ENCODE measurements at places on chromosomes 7 and 10.

- no peak for DNase-seq
Measured at GRCh38 chr10:26944261-26944882, 83.6 kb upstream of the ABI1 start.

GRCh38 chr7:47040795-47041347 lies 541.0 kb downstream of the TNS3 start:
- no peak for DNase-seq

DNA sequence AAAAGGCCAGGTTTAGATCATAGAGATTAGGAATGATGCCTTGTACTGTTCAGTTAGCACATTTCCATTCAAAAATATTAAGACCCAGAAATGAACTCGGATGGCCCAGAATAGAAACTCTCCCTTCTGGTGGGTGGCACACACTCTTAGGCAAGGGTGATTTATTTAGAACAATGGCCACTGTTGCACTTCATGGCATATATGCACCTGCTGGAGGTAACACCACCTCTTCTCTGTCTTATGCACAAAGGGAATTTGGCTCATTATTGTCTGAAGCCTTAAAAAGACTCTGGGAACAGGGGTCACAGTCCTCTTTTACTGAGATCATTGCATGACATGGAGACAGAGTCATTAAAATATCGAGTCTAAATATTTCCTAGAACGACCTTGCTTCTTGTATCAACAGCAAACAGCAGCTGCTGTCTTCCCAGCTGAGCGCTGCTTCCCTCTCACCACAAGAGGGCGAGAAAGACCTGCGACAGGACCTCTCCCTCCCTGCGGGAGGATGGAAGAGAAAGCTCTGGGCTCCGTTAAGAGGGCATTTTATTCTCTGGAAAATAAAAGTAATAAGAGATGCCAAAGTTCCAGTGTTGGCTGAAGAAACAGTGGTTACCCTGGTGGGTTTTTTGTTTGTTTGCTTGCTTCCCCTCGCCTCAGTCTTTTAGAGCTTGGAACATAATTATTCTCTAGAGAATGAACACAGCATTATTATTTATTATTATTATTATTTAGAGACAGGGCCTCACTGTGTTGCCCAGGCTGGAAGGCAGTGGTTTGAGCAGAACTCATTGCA lies 13.5 kb upstream of the BAMBI start:
- peak; percentile 66 for DNase-seq

GRCh38 chr10:88221010-88221973 lies 357.9 kb downstream of the PTEN start:
- DNase-seq: no peak

DNA sequence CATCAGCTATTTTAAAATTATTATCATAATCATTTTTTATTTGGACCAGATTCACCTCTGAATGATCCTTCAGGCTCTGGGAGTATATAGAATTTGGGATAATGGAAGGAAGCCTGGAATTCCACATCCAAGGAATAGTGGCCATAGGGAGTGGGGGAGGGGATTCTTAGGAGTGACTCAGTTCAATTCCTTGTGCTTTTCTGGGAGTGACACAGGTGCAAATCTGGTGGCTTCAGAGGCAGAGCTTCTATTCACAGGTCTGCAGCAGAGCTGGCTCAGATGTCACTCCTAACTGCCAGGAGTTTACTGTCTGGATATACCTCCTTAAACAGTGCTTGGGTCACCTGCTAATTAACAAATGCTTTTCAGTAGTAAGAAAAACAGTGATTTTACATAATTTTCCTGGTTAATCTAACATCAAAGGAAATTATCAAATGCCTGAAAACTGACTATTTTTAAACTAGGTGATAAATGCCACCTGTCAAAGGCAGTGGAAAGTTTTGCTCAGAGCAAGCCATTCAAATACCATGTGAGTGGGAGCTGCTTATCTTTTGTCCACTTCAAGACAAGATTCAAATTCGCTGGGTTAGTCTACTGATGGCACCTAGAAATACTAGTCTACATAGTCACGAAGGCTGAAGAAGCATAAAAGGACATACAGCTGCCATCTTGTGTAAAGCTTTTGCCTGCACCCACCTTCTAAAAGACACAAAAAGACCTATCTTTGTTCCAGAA lies 106.7 kb upstream of the LAMB4 start:
- DNase-seq: no peak

DNA sequence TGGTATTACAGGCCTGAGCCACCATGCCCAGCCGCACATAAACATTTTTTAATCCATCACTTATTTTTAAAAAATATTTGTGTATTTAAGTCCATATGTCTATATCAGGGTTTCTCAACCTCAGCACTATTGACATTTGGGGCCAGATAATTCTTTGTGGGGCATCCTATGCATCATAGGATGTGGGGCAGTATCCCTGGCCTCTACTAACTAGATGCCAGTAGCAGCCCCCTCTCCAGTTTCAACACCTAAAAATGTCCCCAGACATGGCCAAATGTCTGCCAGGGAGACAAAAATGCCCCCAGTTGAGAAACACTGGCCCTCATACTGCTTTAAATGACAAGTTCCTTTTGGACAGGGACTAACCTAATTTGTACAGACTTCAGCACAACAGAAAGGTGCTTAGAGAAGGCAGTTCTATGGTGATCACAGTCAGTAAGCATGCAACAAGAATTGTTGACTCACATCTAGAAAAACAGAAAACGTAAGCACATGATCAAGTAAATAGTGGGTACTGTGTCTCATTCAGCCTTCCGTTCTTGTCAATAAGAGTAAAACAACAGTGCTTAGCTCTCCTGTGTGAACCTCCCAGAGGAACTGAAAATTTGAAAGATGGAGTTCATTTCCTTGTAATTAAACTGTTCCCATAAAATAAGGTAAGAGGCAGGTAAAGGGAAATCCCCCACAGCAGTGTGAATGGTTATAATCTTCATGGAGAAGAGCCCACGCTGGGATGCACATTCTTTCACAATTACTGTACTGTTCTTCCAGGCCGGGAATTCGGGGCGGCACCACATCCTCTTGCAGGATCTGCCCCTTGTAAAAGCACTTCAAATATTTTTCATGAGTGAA lies 17.3 kb upstream of the ADRB1 start:
- DNase-seq: no peak

GRCh38 chr10:62681211-62681940 lies 123.1 kb upstream of the ADO start:
- DNase-seq: no peak

- DNase-seq: no peak
Measured at GRCh38 chr7:78017591-78018100, 219.1 kb downstream of the PHTF2 start.

GRCh38 chr7:80859272-80859970 lies 59.4 kb downstream of the SEMA3C start:
- DNase-seq: no peak

- no peak for DNase-seq
Measured at GRCh38 chr7:116591202-116592040, 66.6 kb downstream of the CAV1 start.

DNA sequence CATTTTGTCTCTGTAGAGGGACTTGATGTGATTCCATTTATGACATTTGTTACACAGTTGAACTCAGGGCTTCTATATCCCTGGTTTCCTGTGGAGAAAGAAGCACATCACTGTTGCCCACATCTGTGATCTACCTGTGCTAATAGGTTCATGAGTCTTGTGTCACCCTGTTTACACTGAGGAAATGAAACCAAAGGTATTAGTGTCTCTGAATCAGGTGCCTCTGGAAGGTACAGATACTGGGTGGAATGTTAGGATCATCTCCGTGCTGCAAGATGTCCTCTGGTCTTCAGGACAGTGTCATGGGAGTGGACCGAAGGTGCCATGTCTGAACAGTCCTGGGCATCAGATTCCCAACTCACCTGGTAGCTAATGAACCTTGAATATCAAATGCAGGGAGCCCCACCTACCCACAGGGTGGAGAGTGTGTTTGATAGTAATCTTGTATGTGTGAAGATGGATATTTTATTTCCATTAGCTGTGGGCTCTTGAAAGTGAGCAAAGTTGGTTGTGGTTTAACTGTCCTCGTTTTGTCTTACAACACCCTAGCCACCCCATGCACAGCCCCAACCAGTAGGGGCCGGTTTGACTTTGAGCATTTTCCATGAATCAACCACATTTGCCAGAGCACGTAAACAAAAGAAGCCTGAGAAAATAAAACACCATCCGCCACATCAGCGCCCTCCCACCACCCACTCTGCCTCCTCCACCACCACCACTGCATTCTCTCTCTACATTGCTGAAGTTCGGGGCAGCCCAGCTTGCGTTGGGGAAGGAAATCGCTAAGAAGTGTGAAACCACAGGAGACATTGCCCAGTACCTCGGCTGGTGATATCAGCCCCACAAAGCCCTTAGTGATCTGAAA lies 40.7 kb downstream of the TARP start:
- peak; percentile 79 for DNase-seq

GRCh38 chr10:18043148-18044006 lies 91.7 kb downstream of the SLC39A12 start:
- no peak for DNase-seq

DNA sequence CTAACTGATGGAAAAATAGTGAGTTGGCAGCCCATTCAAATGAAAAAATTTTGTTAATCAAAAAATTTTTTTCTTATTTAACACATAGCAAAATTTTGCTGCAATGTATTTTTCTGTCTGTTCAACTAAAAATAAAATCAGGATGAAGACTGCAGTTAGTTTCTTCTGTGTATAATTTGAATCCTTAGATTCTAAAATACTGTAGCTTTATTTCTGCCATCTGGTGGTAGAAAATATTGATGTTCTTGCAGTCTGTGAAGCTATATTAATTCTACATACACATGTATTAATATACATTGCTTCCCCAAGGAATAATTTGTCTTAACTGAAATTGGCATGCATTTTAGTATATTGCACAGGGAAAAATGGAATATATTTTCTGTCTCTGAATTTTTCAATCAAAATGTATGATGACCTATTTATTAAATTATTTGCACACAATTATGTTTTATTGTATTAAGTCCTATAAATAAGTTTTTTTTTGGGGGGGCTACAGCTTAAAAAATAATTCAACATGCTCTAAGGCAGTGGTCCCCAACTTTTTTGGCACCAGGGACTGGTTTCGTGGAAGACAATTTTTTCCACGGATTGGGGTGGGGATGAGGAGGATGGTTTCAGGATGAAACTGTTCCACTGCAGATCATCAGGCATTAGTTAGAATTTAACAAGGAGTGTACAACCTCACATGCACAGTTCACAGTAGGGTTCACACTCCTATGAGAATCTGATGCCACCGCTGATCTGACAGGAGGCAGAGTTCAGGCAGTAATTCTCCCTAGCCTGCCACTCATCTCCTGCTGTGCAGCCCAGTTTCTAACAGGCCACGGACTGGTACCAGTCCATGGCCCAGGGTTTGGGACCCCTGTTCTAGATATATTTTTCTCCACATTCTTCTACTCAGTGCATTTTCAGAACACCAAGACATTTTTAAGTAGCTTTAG lies 119.4 kb downstream of the GNAT3 start:
- DNase-seq: peak; percentile 2

- DNase-seq: no peak
Measured at GRCh38 chr7:106775552-106775936, 89.5 kb upstream of the PIK3CG start.
